ENCODE measurements at places on chromosomes 6 and 20.

DNA sequence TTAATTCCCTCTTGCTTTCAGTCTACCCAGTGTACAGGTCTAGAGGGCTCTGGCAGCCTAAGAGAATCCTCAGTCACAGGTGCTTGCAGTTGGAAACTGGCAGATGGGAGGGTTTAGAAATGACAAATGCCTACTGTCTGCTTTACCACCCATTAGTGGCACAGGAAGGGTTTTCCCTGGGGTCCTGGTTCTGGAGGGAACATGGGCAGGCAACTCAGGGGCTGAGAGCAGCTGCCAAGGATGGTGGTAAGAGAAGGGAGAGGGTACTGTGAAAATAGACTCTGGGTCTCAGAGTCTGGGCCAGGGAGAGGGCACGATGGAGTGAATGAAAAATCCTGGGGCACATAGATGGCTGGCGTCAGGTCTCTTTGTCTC, 103.5 kb downstream of the TCP11 start:
- DNase-seq: no peak

- no peak for DNase-seq
These were observed 70.6 kb upstream of the EYA4 start for GRCh38 chr6:133170602-133171001.

DNA sequence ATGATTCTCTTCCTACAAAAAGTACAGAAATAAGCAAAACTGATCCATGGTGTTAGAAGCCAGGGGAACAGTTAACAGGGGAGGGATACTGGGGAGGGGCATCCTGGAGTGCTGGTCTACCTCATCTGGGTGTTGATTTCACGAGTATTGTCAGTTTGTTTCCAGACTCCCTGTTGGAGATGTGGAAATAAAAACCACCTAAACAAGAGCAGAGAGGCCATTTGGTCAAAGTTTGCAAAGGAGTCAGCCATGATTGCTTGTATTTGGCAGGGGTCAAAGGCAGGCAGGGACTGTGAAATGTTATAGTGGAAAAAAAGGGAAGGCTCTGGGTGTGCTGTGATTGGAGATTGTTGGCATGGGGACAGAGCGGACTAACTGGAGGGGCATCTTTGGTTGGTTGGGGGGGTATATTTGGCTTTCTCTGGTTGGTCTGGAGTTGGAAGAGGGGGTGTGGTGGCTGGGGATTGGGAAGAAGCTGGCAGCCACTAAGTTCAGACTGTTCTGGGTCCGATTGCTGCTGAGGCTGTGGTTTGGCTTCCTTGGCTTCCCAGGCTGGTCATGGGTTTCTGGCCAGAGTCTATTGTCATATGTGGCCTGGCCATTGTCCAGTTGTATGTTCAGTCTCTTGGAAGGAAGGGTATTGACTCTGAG, 14.9 kb upstream of the PANK2 start:
- DNase-seq: no peak

GRCh38 chr6:169991031-169991390, 239.6 kb downstream of the ERMARD start:
- no peak for DNase-seq

GRCh38 chr6:21823371-21823770, 229.8 kb downstream of the SOX4 start:
- DNase-seq: no peak

GRCh38 chr20:54123587-54124180, 50.1 kb downstream of the CYP24A1 start:
- DNase-seq: no peak

DNA sequence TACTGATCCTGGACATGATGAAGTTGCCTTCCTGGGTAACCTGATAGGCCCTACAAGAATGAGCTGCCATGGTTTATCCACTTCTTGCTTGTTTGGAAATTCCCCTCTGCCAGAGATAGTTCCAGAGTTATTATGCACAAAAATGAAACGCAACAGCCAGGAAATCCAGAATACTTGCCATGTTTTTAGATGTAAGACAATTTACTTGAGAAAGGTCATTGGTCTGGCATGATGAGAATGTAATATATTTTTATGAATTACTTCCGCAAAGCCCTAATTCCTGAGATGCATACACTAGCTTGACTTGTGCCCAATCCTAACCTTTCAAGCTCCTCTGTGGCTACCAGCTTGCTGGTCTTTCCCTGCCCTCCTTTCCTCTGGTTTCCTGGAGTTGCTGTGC, 27.9 kb upstream of the NT5E start:
- DNase-seq: no peak

DNA sequence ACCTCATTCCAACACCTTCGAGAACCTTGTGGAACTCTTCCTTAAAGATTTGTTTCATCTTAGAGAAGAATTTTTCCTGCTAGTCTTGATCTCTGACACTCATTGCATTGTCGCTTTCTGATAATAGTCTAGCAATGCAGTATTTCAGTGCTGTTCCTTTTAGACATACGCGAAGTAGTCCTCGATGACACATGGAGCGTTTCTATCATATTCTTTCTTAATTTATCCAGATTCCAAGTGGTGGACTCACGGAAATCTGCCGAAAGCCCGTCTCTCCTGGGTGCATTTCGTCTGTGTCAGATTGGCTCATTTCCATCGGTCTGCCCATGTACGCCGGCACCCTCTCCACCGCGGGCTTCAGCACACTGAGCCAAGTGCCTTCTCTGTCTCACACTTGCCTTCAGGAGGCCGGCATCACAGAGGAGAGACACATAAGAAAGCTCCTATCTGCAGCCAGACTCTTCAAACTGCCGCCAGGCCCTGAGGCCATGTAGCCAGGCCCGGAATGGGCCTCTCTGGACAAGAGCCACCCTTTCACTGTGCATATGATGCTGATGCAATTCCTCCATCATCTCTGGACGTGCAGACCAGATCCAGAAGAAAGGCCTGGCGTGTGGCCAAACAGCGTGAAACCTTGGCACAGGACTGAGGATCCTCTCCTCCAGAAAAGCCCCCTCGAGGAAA, 198.6 kb upstream of the UST start:
- DNase-seq: peak; percentile 80

- DNase-seq: no peak
These were observed 280.1 kb upstream of the RGS17 start for GRCh38 chr6:153411070-153411648.

DNA sequence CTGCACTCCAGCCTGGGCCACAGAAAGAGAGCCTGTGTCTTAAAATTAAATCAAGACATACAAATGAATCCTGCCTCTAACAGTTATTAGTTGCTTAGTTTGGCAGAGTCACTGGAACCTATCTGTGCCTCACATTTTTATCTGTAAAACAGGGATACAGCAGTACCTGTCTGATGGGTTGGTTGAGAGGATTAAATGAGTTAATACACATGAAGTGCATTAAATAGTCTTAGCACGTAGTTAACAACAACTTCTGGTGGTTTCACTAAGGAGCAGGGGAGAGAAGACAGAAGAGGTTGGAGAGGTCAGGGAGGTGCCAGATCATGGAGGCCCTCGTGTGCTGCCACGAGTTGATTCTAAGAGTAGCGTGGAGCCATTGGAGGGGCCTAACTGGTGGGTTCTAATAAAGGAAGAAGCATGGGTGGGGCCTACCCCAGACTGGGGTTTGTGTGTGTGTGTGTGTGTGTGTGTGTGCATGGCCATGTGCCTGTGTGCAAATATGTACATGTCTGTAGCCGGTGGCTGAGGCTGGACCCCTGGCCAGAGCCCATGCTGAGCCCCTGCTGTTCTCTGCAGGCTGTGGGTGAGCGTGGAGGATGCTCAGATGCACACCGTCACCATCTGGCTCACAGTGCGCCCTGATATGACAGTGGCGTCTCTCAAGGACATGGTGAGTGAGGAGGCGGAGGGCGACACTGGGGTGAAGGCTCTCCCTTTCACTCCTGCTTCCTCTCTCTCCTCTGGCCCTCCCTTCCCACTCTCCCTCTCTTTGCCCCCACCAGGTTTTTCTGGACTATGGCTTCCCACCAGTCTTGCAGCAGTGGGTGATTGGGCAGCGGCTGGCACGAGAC, 9.1 kb downstream of the RBCK1 start:
- DNase-seq: no peak

DNA sequence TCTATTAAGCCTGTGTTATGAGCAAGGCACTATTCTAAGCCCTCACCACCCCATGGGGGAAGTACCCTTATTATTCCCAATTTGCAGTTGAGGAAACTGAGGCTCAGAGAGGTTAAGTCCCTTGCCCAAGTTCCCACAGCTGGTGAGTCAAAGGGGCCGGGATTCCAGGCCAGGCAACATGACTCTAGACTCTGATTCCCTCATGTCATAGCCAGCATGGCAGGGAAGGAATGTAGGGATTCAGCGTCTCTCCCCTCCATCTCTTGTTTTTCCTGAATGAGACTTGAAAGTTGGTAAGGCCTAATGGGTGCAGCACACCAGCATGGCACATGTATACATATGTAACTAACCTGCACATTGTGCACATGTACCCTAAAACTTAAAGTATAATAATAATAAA, 6.7 kb downstream of the C6orf132 start:
- no peak for DNase-seq

DNA sequence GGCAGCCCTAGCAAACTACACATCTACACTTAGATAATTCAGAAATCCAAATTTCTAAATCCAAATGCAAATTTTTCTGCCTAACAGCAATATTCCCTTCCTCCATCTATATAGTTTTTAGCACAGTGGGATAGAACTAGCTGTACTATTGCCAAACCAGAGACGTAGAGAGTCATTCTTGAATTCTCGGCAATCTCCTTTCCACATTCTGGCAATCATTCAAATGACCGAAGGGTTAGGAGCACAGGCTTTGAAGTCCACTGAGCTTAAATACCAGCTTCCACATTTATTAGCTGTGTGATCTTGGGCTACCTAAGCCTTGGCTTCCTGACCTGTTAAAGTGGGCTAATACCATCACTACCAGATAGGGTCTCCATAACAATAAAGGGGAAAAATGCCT, 3.1 kb upstream of the RPS12 start:
- no peak for DNase-seq

DNA sequence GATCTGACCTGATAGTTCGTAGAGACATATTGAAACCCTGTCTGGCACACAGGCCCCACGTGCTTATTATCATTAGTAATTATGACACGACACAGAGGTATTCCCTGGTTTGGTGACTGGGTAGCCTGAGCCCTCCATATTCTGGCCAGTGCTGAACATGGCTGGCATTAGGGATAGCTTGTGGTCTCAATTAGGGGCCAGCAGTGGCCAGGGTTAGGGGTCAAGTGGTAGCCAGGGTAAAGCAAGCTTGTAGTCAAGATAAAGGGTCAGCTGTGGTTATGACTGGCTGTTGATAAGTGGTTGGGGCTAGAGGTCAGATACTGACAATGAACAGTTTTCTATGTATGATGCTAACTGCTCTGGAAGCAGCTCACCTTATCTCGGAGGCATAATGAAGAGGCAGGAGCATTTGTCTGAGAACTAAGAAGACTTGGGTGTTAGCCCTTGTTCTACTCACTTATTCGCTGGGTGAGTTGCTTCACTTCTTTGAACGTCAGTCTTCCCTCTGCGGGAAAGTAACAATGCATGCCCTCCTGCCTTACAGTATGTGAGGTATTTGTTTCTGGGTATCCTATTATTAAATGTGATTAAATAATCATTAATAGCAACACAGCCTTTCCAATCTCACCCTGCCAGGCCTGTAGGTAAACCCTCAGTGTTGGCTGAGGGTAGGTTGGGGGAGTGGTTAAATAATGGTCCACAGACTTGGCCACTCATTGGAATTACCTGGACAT, 66.7 kb downstream of the VEGFA start:
- no peak for DNase-seq

- no peak for DNase-seq
These were observed 34.0 kb upstream of the TRAM2 start for GRCh38 chr6:52610745-52611355.

- DNase-seq: no peak
These were observed 14.0 kb downstream of the ARHGAP18 start for GRCh38 chr6:129696028-129696418.

DNA sequence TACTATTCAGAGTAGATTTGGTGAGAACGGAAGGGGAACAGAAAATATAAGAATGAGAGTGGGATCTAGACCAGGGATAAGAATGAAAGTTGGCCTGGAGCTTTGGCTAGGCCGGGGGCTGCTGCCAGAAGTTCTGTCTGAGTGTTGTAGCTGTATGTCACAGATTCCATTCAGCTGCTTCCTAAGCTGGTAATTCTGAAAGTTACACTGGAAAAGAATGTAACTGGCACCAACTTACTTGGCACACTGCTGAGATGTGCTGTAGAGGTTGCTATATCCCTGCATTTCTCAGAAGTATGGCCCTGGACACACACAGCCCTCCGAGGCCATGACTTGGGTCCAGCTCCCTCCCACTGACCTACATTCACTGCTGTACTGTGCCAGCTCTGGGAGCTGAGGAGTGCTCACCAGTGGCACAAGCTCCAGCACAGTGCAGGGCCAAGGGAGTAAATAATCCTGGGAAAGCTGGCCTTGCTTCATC, 25.8 kb upstream of the TMEM217 start:
- peak; percentile 72 for DNase-seq

DNA sequence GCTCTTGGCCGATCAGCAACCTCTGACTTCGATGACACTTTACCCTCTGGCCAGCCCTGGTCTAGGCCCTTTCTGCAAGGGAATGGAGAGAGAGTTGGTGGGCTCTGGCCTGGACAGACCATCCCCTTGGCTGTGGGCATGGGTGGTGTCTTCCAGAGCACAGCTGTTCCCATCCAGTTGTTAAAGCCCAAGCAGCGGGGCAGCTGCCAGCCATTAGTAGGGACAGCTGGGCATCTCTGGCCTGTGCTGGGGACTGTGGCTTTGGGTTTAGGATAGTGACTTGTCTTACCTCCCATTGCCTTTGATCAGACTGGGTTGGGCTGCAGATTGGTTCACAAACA, 2.8 kb downstream of the CDC25B start:
- peak; percentile 21 for DNase-seq

DNA sequence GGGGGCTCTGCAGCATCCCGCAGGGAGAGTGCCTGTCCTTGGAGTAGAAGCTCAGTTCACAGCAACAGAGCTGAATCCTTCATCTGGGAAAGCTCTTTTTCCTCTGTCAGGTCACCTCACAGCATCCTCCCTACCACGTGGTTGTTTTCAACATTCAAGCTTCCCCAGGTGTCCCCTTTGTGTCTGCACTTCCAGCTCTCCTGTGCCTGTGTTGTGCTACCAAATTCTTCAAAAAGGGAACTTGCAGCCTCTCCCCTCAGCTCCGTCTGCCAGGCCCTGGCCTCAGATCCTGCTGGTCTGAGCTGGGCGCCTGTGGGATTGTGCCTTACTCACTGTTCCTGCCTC, 108.4 kb downstream of the FOXF2 start:
- no peak for DNase-seq

DNA sequence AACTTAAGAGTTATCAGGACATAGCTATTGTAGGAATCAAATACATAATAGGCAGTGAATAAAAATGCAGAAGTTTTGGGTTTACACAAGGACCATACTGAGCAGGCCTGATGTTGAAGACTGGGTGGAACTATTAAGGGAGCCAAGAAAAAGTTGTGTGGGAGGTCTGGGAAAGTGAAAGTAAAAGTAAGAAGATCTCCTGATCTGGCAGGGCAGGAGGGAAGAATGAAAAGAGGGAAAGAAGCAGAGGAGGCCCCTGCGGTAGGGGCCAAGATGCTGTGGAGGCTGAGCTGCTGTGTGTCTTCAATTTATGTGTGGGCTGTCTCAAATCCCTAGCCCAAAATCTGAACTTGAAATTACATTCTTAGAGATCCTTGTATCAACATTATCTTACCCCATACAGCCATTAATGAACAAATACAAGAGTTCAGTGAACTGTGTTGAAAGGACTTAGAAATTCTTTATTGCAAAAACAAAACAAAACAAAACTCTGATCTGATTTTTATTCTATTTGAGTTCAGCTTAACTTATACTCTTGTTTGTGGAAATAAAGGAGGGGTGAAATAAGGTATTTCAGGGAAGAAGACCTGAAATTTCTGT, 1183.8 kb downstream of the HACE1 start:
- no peak for DNase-seq

Data from Right ventricle myocardium inferior (tissue), 1 donor.